NCI-H460 (cell line): ENCODE measurements at places on chromosomes 16 and 17.

- no peak for DNase-seq
These were observed 1954.7 kb downstream of the TP53TG3F start for GRCh38 chr16:35414139-35414538.

GRCh38 chr17:35149941-35150340 is 2.3 kb downstream of the UNC45B start:
- no peak for DNase-seq

DNA sequence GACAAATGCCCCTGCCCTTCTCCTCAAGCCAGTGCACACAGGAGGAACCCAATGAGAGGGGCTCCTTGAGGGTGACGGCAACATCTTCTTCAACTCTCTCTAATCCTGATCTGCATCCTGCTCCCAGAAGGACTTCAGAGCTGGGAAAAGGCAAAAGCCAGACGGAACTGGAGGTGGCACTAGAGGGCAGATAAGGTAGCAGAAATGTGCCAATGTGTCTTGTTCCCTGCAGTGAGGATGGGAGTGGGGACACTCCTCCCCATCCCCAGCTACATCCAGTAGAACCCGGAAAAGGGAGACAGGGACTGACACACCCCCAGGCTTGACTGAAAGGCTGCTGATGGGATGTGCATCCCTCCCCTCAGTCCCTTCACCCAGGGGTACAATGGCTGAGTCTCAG is 28.5 kb downstream of the SRCIN1 start:
- no peak for DNase-seq

DNA sequence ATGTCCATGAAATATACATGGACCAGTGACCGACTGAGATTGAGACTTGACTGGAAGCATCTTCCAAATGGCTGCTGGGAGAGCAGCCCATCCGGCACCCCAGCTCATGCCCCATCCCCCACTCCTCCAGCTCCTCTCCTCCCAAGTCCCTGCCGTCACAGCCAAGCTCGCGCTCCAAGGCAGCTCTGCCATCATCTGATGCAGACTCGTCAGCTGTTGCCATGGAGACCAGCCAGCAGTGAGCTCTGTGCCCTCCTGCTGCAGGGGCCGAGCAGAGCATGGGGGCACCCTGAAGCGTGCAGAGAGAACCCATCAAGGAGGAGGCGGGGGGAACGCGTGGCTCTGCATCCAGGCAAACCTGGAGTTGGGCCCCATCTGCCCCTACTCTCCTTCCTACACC is 74.5 kb upstream of the TNRC6C start:
- DNase-seq, result no peak

DNA sequence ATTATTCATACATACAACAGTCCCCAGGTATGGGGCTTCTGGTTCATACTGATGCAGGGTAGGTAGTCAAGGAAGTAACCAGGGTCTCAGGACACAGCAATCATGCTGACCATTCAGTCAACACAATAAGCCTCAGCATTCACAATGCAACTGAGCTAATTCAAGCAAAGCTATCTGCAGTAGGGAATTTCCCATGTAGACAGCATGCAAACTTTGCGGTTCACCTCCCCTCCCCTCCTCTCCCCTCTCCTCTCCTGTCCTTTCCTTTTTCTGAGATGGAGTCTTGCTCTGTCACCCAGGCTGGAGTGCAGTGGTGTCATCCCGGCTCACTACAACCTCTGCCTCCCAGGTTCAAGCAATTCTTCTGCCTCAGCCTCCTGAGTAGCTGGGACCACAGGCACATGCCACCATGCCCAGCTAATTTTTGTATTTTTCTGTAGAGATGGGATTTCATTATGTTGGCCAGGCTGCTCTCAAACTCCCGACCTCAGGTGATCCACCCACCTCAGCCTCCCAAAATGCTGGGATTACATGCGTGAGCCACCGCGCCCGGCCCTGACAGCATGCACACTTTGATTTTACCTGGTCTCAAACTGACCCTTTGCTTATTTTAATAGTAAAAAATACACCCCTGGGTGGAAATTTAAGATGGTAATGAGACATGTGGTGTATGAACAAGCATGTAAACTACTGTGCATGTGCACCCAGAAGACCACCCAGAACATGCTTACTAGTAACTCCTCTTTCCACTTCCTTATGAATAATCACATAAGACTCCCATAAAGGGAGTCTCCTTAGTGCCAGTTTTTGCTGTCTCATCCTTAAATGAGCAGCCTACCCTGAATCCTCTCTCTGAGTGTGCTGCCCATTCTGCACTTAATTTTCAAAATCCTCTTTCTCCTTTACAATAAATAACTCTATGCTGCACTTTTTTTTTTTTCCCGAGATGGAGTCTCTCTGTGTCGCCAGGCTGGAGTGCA is 9.3 kb upstream of the RNF135 start:
- peak; percentile 32 for DNase-seq
